ENCODE measurements at places on chromosomes 4 and X. TPM values are rescaled to one million over a fixed set of nuclear protein-coding genes. Genes with fewer than 3 reads are reported as not detected.

GRCh38 chr4:183318656-183319055 is 1.4 kb downstream of the CLDN22 start:
- no peak for DNase-seq

GRCh38 chrX:1587161-1587560 is 4.2 kb upstream of the AKAP17A start:
- no peak for DNase-seq

POU3F4 gene
- 10.4 TPM for polyA plus RNA-seq

DNA sequence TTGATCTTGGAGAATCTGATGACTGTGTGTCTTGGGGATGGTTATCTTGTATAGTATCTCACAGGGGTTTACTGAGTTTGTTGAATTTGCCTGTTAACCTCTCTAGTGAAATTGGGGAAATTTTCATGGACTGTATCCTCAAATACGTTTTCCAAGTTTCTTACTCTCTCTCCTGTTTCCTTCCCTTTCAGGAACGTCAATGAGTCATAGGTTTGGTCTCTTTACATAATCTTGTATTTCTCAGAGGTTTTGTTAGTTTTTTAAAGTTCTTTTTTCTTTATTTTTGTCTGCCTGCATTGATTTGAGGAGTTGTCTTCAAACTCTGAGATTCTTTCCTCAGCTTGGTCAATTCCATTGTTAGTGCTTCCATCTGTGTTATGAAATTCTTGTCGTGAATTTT is 227.7 kb upstream of the GPRIN3 start:
- no peak for DNase-seq

Measured in renal pelvis (tissue), 12 donors.